Right lung (tissue), 10 donors: ENCODE measurements at places on chromosomes 5 and 9.

- no peak for DNase-seq
Observed at GRCh38 chr9:11128156-11128555, 515.4 kb upstream of the PTPRD start.

GRCh38 chr9:72443855-72444254 lies 77.6 kb upstream of the TMC1 start:
- DNase-seq = no peak

DNA sequence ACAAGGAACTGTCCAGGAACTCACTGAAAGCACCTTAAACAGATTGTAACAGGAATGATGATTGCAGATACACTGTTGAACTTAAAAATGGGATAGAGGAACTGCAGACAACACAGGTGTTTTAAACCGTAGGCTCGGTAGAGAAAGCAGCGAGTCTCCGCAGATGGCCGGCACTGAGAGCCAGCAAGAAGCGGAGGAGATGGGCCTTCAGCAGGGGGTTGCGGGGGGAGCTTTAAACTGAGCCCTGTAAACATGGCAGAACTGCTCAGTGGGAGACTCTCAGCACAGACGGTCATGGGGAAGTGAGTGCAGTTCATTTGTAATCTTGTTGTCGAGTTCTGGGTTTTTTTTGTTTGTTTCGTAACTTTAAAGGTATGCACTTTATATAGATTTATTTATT lies 155.1 kb upstream of the OTULINL start:
- DNase-seq = no peak

GRCh38 chr5:81751836-81752643 lies 1.1 kb upstream of the SSBP2 start:
- DNase-seq = no peak

GRCh38 chr5:99083197-99083596 lies 154.4 kb upstream of the CHD1 start:
- no peak for DNase-seq

DNA sequence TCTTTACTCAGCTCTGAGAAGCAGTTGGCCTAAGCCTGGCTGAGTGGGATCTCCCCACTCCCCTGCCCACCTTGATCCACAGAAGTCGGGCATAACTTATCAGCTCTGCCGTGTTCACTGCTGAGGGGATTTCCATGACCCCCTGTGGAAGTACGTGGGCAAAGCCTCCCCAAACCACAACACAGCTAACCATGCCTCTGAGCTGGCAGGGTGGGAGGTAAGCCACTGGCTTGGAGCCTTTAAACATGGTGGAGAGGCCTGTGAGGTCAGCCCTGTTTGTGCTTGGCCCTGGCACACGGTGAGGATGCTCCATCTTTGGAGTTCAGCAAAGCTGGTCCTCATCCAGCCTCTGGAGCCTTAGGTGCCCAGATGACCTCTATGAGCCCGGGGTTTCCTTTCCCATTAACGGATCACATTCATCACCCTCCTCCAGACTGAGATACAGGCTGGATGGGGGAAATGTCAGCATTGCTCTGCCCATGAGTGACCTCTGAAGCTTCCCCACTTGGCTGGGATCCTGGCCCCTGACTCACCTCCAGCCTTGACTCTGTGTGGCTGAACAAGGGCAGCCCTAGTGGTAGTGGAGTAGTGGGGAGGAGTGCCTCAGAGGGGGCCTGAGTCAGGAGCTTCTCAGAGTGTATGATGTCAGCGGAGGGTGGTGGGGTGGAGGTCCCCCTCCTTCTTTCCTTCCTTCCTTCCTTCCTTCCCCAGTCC lies 6.2 kb downstream of the PDLIM4 start:
- no peak for DNase-seq

GRCh38 chr5:130126746-130127145 lies 222.5 kb downstream of the CHSY3 start:
- DNase-seq = no peak

DNA sequence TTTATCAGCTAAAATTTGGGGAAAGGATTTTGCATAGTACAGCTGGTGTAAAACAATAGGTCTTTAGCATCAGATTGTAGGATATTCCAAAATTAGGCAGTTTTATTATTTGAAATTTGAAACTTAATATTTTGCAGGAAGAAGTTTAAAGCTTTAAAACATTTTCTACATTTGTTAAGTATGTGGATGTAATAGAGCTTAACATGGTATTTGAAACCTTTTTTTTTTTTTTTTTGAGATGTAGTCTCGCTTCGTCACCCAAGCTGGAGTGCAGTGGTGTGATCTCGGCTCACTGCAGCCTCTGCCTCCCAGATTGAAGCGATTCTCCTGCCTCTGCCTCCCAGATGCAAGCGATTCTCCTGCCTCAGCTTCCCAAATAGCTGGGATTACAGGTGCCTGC lies 2.9 kb downstream of the DENND4C start:
- no peak for DNase-seq

DNA sequence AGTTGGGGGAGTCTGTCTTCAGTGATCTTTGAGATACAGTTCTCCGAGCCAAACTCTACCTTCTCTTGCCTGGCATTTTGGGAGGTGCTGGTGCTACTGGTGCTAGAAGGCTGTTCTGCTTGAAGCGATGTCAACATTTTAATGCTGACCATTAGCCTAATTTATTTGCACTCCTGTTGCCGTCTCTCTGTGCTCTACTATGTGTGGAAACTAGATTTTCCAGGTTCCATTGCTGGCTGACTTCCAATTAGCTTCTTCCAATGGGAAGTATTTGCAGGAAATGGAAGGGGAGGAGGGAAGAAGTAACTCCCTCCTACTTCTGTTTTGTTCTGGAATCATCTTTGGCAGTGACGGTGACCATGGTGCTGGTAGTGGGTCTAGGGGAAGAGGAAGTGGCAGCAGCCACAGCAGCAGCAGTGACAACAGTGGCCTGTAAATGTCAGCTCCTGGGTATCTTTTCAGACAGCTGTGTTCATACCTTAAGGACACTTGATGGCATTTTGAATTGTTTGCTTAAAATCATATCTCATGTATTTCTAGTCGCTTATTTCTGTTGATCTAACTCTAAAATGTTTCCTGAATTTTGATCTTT lies 7.9 kb downstream of the TXNDC8 start:
- no peak for DNase-seq

- peak; percentile 15 for DNase-seq
Observed at GRCh38 chr5:79416499-79416898, 97.4 kb downstream of the HOMER1 start.

- no peak for DNase-seq
Observed at GRCh38 chr5:57243286-57244137, 69.7 kb downstream of the GPBP1 start.

- no peak for DNase-seq
Observed at GRCh38 chr5:179805529-179806249, 977 bp downstream of the MGAT4B start.

GRCh38 chr5:174608631-174609097 lies 115.7 kb upstream of the MSX2 start:
- DNase-seq = peak; percentile 50

DNA sequence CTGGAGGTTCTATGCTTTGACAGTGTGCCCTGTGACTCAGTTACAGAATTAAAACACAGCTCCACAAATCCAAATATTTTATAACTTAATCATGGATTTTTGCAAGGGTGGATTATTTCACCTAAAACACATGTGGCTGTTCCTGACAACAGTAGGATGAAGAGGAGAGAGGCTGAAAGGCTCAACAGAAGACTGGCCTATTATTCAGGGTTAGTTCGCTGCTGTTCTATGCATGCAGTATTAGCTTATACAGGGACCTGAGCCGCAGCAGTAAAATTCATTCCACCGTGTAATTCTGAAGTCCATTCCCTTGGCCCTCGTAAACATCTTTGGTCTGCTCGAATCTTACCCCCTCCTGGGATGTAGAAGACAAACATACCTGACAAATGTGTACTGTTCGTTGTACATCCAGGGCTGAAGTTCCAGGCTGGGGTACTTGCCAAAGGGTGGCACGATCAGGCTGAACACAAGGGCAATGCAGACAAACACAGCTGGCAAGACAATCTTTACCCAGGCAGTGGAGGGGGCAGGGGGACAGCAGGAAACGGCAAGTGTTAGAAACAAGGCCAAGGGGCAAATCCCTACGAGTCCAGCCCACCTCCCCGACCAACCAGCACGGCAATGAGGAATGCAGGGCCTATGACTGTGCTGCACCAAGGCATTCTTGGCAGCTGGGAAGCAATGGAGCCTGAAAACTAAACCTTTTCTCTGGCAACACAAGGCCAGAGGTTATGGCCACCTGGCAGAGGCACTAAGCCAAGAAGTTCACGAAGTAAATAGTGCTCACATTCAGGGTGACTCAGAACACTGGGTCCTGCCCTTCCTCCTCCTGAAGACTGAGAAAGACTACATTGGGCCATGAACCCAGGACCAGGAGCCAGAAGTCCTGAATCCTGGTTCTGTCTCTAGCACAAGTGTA lies 46.8 kb downstream of the NIPSNAP3B start:
- DNase-seq = no peak

DNA sequence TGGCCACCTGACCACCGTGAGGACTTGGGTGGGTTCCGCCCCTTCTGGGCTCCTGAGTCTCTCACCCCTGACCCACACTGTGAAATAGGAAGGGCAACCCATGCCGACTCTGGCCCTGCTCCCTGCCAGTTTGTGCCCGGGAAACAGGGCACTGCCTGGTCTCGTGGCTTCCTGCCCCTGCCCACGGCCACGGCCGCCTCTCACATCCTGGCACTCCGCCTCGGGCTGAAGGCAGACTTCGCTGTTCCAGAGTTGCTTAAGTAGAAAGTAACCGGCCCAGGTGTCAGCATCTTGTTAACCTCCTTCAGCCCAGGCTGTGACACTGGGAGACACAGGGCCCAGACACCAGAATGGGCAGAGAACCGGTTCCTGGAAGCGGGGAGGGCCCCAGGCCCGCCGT lies 68.7 kb upstream of the RNU6ATAC start:
- no peak for DNase-seq

DNA sequence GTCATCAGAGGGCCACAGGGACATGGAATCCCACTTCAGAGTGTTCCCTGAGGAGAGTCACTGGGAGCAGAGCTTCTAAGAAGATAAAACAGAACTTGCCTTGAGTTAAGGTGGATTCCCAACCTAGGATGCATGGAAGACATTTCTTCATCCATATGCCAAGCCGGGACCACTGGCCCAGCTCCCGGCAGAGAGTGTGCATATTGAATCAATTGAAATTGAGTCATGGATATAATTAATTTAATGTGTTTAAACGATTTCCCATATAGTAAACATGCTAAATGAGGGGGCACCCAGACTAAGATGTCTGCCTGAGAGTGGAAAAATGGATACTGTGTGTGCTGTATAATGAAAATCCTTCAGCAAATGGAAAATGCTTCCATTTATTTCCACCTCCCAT lies 194.4 kb upstream of the TBC1D2 start:
- no peak for DNase-seq

- DNase-seq = no peak
Observed at GRCh38 chr5:96093890-96094381, 132.3 kb upstream of the ELL2 start.

DNA sequence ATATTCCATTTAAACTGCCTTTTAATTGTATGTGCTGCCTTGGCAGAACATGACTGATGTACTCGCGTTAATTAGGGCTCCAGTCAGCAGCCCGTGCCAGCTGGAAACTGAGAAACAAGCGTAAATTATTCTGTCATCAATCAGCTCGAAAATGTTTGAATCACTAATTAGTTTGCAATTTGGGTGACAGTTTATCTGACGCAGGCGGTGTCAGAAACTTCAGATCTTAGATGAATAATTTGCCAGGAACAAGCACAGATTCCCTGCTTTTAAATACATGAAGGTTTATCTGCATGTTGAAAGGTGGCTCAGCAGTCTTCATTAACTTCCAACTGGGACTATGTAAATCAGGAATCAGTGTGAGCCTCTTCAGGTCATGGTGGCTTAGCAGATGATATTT lies 176.0 kb upstream of the TLE4 start:
- no peak for DNase-seq

DNA sequence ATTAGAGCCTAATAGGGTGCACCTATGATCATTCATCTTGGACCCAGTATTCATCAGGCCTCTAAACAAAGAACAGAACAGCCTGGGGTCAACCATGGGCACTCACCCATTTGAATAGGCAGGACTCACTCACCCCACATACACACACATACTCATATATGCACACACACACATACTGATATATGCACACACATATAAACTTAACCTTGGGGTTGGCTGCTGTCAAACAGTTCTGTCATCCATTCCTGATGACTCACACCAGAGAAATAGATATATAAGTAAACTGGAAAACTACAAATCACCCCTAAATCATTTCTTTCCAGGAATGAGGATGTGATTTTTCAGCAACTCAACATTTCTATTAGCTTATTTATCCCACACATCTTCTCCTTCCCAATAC lies 51.3 kb downstream of the ARL15 start:
- DNase-seq = no peak

- no peak for DNase-seq
Observed at GRCh38 chr9:11537566-11537965, 924.8 kb upstream of the PTPRD start.

DNA sequence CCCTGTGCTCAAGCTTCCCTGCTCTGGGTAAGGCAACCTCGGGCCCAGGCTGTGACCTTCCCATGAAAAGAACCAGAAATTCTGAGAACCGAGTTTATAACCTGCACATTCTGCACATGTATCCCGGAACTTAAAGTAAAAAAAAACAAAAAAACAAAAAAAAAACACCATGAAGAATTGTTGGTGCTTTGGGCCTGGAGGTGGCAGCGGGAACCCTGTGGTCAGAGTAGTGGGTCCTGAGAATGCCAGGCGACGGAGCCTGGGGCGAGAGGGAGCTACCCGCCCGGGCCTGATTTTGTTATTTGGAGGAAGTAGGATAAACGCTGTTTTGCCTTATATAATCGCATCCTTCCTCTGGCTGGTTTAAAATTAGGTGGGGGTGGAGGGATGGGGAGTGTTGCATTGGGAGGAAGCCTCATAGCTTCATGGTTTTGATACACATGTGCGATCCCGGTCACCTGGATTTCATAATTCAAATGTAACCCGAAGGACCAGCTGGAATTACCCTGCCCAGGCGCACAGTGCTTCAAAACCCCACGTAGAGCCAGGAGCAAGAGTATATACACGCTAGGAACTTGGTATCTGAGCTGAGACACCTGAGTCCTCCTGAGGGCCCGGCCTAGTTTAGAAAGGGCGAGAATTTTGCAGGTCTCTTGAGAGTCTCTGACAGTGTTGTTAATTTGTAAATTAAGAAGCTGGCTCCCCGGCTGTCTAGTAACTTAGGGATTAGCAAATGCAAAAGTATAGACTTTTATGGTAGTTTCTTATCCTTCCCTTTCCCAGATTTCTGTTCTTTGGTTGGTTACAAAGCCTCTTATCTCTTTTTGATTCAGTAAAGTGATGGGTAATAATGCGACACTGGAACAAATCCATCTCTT lies 2.8 kb downstream of the MSX2 start:
- no peak for DNase-seq

GRCh38 chr5:62486672-62487071 lies 74.1 kb downstream of the IPO11 start:
- DNase-seq = no peak
